Activated naive CD4-positive, alpha-beta T cell treated with anti-CD3 and anti-CD28 coated beads, Interleukin-2, amount 10 ng/mL, durations not matched to agents 7 days and 5 days (primary cell): ENCODE measurements at places on chromosomes 1 and 21.

GRCh38 chr1:235266325-235266724 lies 61.7 kb downstream of the ARID4B start:
- no peaks in the 10 kb centered on the region for H3K36me3 ChIP-seq
- no peaks in the 10 kb centered on the region for H3K27me3 ChIP-seq
- DNase-seq: no peak
- no peak overlapping the region for H3K27ac ChIP-seq

- DNase-seq: peak; percentile 67
- no peaks in the 10 kb centered on the region for H3K36me3 ChIP-seq
- peaks cover 14% of the 10 kb centered on the region for H3K27me3 ChIP-seq
- H3K4me3 ChIP-seq: no peak overlapping the region
Measured at GRCh38 chr1:41416552-41417334, 55.5 kb downstream of the FOXO6 start.

DNA sequence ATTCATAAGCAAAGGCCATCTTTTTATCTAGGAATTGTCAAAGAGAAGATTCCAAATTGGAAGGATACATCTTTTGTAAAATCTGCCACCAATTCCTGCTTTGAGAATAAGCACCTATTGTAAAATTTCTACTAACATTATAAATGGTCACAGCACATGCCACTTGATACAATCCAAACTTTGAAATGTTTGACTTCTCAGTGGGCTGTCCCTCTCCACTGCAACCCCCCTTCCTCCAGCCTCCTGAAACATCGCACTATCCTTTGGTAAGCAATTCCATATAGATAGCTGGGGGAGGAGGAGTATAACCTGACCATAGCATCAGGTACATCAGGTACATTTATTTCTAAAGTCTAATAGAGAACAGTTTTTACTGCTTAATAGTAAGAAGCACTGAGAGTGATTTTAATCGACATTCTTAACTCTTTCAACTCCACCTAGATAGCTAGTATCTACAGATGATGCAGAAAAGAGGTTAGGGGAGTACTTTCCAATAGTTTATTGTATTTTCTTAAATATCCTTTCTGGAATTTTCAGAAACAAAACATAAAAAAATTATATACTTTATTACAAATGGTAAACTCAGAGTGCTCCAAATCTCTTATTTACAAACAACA lies 2.9 kb downstream of the JUN start:
- peaks cover 25% of the 10 kb centered on the region for H3K4me1 ChIP-seq
- no peak overlapping the region for H3K4me3 ChIP-seq
- DNase-seq: no peak
- H3K36me3 ChIP-seq: peaks cover 23% of the 10 kb centered on the region
- no peak overlapping the region for H3K27ac ChIP-seq

DNA sequence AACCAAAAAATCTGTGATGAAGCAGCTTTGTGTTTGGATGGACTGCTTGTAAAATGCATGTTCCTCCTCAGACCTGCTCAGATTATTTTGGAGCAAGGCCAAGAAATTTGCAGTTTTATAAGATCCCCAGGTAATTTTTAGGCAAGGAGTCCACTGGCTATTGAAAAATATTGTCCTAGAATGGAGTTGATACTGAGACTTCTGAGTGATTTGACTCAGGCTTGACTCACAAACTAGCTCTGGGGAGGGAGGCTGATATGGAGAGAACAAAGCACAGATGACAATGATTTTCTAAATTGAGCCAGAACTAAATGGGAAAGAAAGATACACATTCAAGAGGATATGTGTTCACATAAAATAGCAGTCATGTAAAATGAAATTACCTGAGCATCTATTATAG lies 36.7 kb downstream of the AGL start:
- H3K27ac ChIP-seq: no peak overlapping the region
- peaks cover 27% of the 10 kb centered on the region for H3K36me3 ChIP-seq
- H3K4me1 ChIP-seq: peaks cover 2% of the 10 kb centered on the region
- H3K27me3 ChIP-seq: no peaks in the 10 kb centered on the region
- DNase-seq: no peak

- H3K4me1 ChIP-seq: peaks cover 36% of the 10 kb centered on the region
- H3K27me3 ChIP-seq: peaks cover 19% of the 10 kb centered on the region
- H3K4me3 ChIP-seq: peak overlapping the region; percentile 92
- DNase-seq: no peak
Measured at GRCh38 chr1:230641900-230642262, 400 bp upstream of the COG2 start.

GRCh38 chr1:115654663-115655305 lies 13.0 kb downstream of the VANGL1 start:
- no peak overlapping the region for H3K27ac ChIP-seq
- H3K4me3 ChIP-seq: no peak overlapping the region
- H3K27me3 ChIP-seq: peaks cover 4% of the 10 kb centered on the region
- peaks cover 25% of the 10 kb centered on the region for H3K4me1 ChIP-seq

- H3K27ac ChIP-seq: no peak overlapping the region
- H3K27me3 ChIP-seq: peaks cover 44% of the 10 kb centered on the region
- no peaks in the 10 kb centered on the region for H3K36me3 ChIP-seq
- DNase-seq: no peak
- peaks cover 13% of the 10 kb centered on the region for H3K4me1 ChIP-seq
Measured at GRCh38 chr1:228379666-228380065, 27.0 kb downstream of the TRIM11 start.

DNA sequence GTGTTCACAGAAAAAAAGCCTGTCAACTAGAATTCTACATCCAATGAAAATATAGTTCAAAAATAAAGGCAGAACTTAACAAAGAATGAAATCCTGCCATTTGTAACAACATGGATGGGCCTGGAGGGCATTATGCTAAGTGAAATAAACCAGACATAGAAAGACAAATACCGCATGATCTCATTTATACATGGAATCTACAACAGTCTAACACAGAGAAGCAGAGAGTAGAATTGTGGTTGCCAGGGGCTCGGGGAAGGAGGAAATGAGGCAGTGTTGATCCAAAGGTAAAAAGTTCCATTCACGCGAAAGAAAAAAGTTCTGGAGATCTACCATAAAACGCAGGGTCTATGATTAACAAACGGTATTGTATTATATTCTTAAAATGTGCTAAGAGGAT lies 282.6 kb downstream of the MRPL39 start:
- no peaks in the 10 kb centered on the region for H3K27me3 ChIP-seq
- H3K4me3 ChIP-seq: no peak overlapping the region
- no peaks in the 10 kb centered on the region for H3K4me1 ChIP-seq
- no peak for DNase-seq

GRCh38 chr1:169802888-169803287 lies 8.2 kb upstream of the METTL18 start:
- DNase-seq: no peak
- H3K36me3 ChIP-seq: peaks cover 37% of the 10 kb centered on the region
- no peak overlapping the region for H3K27ac ChIP-seq
- H3K27me3 ChIP-seq: no peaks in the 10 kb centered on the region
- peaks cover 20% of the 10 kb centered on the region for H3K4me1 ChIP-seq

GRCh38 chr1:230300322-230301301 lies 125.5 kb downstream of the PGBD5 start:
- no peak overlapping the region for H3K27ac ChIP-seq
- no peak for DNase-seq
- H3K4me3 ChIP-seq: no peak overlapping the region
- H3K4me1 ChIP-seq: peaks cover 8% of the 10 kb centered on the region

GRCh38 chr1:217626321-217626720 lies 4.6 kb downstream of the GPATCH2 start:
- peaks cover 4% of the 10 kb centered on the region for H3K36me3 ChIP-seq
- H3K27me3 ChIP-seq: no peaks in the 10 kb centered on the region
- no peak for DNase-seq
- no peak overlapping the region for H3K27ac ChIP-seq

- no peaks in the 10 kb centered on the region for H3K36me3 ChIP-seq
- no peak overlapping the region for H3K4me3 ChIP-seq
- H3K27ac ChIP-seq: no peak overlapping the region
- no peak for DNase-seq
- peaks cover 13% of the 10 kb centered on the region for H3K4me1 ChIP-seq
- H3K27me3 ChIP-seq: peaks cover 44% of the 10 kb centered on the region
Measured at GRCh38 chr21:41478319-41479177, 29.4 kb downstream of the TMPRSS2 start.
